ENCODE measurements at places on chromosomes 7 and 10.
A peak's percentile ranks its signal among the peaks of the same experiment; 100 is the strongest.

GRCh38 chr10:51224671-51225161 lies 150.4 kb downstream of the PRKG1 start:
- DNase-seq: peak; percentile 26

DNA sequence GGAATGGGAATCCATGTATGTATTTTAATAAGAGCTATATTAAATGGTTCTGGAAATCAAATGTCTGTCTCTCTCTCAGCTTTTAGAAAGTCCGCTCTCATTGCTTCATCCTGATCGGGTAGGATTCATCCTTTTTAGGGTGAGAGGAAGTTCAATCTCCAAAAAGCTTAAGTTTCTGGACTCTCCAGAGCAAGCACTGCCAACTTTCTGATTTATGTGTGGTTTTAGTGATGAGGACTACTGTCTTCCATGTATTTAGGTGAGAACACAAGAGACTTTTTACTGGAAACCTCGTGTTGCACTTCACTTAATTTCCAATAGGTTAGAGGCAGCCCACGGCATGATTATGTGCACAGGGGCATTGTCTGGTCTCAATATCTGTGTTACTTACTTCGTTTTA lies 267.9 kb downstream of the SUGCT start:
- DNase-seq: no peak

- DNase-seq: no peak
Observed at GRCh38 chr7:145216866-145217265, 381.0 kb upstream of the TPK1 start.

DNA sequence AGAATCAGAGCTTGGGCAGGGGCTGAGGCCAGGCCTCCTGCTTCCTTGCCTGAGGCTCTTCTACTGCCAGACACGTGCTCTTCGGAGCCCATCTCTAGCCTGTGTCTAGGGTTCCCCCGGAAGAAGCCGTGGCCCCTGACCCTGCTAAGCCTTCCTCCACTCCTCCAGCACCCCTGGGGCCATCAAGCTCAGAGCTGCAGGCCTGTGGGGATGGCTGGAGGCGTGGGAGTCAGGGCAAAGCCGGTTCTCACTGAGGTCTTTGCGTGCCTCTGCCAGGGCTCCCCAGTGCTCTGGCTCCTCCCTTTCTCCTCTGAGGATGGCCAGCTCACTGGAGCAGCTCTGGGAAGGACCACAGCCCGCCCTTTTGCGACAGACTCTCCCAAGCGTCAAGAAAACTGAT lies 34.4 kb downstream of the GHRHR start:
- no peak for DNase-seq

DNA sequence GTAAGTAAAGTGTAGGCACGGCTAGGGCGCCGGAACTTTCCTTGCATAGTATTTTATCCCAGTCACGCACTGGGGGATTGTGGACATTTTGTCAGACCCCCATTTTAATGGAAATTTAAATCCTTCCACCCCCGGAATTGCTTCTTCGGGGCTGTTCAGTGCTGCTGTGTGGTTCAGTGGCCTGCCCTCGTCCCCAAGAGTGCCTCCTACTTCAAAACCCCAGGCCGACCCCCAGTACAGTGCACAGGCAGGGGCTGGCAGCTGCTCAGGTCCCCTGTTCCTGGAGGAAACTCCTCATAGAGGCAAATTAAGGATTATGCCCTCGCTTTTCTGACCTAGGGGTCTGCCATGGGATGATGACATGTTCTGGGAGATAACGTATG lies 94.5 kb downstream of the PTPRE start:
- DNase-seq: no peak

GRCh38 chr7:76423666-76424412 lies 911 bp upstream of the ZP3 start:
- no peak for DNase-seq

GRCh38 chr7:152891160-152891621 lies 131.6 kb downstream of the ACTR3B start:
- DNase-seq: no peak

DNA sequence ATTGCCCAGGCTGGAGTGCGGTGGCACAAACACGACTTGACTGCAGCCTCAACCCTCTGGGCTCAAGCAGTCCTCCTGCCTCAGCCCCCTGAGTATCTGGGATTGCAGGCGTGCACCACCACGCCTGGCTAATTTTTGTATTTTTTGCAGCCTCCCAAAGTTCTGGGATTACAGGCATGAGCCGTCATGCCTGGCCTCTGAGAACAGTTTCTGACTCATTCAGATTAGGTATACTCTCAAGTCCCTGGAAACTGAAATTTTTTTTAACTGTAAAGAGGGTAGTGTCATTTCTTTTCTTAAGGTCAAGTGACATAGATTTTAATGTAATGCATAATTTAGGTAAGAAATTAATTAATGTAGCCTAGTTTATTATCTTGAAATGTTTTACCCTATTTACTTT lies 104.7 kb downstream of the SEPTIN7 start:
- DNase-seq: no peak

GRCh38 chr10:74738052-74738451 lies 88.3 kb upstream of the KAT6B start:
- DNase-seq: no peak

GRCh38 chr7:2444476-2444875 lies 31.7 kb downstream of the GRIFIN start:
- DNase-seq: no peak

- DNase-seq: no peak
Observed at GRCh38 chr10:44847110-44847509, 64.0 kb upstream of the TMEM72 start.

DNA sequence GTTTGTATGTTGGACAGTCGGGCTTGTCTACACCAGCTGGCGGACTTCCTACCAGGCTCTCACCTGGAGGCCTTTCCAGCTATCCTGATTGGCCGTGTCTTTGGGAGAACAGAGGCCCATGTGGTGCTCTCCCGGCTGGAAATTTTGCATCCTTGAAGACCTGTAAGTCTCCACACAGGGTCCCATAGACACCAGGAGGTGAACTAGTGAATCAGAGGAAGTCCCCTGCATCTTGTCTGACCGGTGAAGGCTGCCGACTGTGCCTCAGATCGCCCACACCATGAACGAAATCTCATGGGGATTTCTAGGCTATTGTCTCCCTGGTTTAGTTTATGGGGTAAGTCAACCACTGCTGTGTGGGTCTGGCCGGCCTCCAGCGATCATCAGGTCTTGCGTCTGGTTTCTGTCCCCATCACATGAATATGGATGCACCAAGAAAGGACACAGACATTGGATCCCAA lies 108.4 kb upstream of the LYZL2 start:
- no peak for DNase-seq

GRCh38 chr7:11345621-11346020 lies 371.9 kb downstream of the PHF14 start:
- no peak for DNase-seq

GRCh38 chr10:130079614-130080460 lies 30.8 kb downstream of the C10orf143 start:
- DNase-seq: no peak

DNA sequence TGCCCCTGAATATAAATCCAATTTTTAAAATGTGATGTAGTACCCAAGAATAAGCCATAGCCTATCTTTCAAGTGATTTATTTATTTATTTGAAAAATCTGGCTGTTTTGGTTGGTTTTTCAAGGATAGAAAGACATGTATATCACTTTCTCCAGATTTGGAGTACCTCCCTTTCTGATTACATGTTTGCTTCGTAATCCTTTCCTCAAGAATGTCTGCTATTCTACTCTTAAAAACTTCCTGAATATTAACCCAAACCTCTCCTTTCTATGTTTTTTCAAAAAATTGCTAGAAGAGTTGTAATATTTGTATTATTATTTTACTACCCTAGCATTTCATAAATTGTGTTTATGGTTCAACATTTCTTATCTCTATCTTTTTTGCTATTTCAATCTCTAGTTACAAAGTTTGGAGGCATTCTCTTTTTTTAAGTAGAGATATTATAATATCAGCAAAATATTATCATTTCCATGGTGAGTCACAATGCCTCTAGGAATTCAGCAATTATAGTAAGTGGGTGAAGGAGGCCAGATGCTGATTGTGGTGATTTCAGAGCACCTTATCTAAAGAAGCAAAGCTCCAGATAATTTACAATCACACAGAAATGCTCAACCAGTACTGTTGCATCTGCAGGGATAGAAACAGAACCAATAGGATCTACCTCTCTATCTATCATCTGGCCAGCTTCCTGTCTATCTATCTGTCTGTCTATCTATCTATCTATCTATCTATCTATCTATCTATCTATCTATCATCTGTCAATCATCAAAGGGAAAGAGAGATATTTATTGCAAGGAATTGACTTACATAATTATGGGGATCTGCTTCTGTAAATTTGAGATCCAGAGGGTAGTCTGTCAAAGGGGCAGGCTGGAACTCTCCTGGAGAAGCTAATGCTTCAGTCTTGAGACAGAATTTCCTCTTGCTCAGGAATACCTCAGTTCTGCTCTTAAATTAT lies 412.5 kb upstream of the SEMA3C start:
- no peak for DNase-seq

- no peak for DNase-seq
Observed at GRCh38 chr10:121108051-121108450, 256.9 kb downstream of the WDR11 start.

DNA sequence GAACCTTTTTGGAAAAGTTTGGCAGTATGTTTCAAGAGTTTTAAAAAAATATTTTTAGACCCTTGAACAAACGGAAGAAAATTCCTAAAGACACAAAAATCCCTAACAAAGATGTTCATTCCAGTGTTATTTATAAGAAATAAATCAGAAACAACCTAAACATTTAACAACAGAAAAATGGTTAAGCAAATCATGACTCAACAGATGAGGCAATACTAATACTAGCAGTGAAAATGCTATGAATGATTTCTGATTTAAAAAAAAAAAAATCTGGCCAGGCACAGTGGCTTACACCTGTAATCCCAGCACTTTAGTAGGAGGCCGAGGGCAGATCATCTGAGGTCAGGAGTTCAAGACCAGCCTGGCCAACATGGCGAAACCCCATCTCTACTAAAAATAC lies 61.0 kb downstream of the ARHGAP12 start:
- DNase-seq: no peak

DNA sequence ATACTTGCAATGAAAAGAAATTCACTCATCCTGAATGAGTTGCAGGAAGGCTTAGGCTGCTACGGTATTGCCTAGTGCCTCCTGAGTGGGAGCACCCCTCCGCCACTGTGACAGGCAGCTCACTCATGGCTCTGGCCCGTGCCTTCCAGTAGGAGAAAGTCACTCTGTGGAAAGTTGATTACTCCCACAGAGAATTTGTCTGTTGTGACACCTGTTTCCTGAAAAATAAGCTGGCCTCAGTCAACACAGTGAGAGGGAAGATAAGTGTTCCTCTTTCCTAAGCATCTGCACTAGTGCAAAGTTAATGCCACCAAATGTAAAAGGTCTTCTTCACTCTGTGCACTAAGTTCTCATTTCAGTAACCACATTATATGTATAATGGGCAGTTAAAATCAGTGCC lies 158.8 kb upstream of the INHBA start:
- no peak for DNase-seq

DNA sequence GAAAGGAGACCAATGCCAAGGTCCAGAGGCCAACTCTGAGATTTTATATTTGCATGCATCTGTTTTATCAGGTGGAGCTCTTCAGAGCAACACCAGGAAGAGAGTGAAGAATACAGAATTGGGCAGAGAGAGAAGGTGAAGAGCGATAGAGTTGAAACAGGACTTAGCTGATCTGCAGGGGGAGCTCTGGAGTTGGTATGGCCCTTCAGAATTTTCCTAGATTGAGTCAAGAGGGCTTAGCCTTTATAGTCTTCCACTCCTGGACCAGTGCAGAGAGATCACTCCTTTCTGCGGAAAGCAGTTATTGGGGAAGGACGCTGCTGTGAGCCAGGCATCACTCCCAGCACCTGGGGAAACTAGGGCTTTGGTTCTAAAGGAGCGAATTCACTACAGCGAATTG lies 105.0 kb upstream of the DGKB start:
- DNase-seq: peak; percentile 35

- no peak for DNase-seq
Observed at GRCh38 chr7:66602159-66602558, 26.5 kb upstream of the KCTD7 start.

DNA sequence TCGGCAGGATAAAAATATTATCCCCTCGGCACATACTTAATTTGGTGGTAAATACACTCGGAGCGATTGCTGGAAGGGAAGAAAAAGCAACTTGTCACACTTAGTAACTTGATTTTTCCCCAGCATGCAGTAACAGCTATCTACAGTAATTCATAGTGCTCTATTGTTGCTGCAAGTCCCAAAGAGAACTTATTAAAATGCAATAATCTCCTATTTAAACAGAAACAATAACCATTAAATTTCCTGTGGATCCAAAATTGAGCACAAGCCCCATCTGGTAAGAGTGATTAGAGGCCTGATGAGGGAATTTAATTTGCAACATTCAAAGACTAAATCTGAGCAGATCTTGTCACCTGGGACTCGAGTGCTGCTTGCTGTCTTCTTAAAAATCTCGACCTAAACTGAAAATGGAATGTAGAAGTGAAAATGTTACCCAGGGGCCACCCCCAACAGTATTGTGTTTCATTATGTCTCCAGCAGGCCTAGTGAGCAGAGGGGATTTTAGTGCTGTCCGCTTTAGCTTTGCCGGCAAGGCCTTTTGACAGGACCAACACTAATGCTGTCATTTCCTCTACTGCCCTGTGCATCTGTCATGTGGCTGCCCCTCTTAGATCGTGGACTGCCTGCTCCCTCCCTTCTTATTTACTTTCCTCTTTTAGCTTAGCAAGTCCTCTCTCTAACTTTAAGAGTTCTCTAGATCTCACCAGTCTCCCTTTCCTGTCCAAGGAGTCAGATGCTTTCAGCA lies 639.7 kb downstream of the AUTS2 start:
- no peak for DNase-seq

GRCh38 chr10:75186310-75186709 lies 24.3 kb upstream of the VDAC2 start:
- DNase-seq: no peak

- no peak for DNase-seq
Observed at GRCh38 chr10:130726996-130727725, 584.4 kb downstream of the TCERG1L start.

GRCh38 chr7:126656165-126656564 lies 596.6 kb downstream of the GRM8 start:
- no peak for DNase-seq

DNA sequence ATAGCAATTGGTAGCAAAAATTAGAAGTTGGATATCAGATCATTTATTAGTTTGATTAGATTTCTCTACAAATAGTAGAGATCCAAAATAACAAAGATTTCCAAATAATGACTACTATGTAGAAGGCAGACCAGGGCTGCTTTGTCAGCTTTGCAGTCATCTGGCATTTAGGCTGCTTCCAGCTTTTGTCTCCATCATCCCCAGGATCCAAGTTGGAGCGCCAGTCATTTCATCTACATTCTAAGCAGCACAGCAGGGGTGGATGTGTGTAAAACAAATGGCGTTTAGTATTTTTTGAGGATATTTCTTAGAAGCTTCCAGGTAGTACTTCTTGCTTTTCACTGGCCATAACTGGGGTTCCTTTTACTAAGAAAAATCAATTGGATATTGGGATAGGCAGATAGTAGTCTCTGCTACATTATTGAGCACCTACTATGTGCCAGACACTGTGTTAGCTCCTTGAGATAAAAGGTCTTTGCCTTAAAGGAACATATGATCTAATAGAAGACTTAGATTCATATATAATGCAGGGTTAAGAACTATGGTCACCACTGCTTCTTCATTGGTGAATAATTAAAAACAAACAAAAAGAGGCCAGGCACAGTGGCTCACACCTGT lies 41.5 kb downstream of the TPST1 start:
- no peak for DNase-seq

GRCh38 chr10:44860811-44861736 lies 50.1 kb upstream of the TMEM72 start:
- DNase-seq: no peak
